Activated CD4-positive, alpha-beta T cell treated with anti-CD3 and anti-CD28 coated beads, Interleukin-2, amount 10 ng/mL, durations not matched to agents 24 days and 14 days (primary cell): ENCODE measurements at places on chromosomes 11 and 22. TPM values are rescaled to one million over a fixed set of nuclear protein-coding genes. Genes with fewer than 3 reads are reported as not detected.

The SCN3B gene
- not detected in 2 replicates for total RNA-seq

The DEFB131B gene
- total RNA-seq: not detected in 2 replicates

The RPUSD4 gene
- 48.6 and 51.1 TPM in 2 replicates for total RNA-seq

The NAALAD2 gene
- not detected in 2 replicates for total RNA-seq

The MYRF gene
- 1.1 and 1.2 TPM in 2 replicates for total RNA-seq

The NCAPD3 gene
- total RNA-seq: 108 and 111 TPM in 2 replicates

The UBASH3B gene
- 10.9 and 14.8 TPM in 2 replicates for total RNA-seq

The BACE1 gene
- 0.33 and 0.40 TPM in 2 replicates for total RNA-seq

The TTC12 gene
- 5.3 and 9.2 TPM in 2 replicates for total RNA-seq

GRCh38 chr11:33110083-33110482 is 51.2 kb downstream of the CSTF3 start:
- no peaks in the 10 kb centered on the region for H3K4me1 ChIP-seq
- no peak for DNase-seq
- peaks cover 7% of the 10 kb centered on the region for H3K36me3 ChIP-seq
- no peak overlapping the region for H3K27ac ChIP-seq
- H3K4me3 ChIP-seq: no peak overlapping the region
- no peaks in the 10 kb centered on the region for H3K27me3 ChIP-seq

DNA sequence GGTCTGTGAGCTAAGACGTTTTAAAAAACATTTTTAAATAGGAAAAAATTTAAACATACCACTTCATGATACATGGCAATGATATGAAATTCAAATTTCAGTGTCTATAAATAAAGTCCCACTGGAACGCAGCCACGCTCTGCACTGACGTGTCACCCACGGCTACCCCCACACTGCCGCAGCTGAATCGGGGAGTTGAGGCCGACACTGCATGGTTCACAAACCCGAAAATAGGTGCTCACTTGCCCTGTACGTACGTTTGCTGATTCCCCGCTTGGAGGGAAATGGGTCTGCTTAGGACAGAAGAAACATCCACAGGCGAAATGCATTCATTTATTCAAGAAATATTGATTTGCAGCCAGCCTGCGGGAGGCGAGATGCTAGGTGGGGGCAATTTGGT is 1342.3 kb downstream of the TBC1D22A start:
- peaks cover 26% of the 10 kb centered on the region for H3K27me3 ChIP-seq
- H3K4me1 ChIP-seq: peaks cover 12% of the 10 kb centered on the region
- DNase-seq: peak; percentile 34
- H3K27ac ChIP-seq: no peak overlapping the region

DNA sequence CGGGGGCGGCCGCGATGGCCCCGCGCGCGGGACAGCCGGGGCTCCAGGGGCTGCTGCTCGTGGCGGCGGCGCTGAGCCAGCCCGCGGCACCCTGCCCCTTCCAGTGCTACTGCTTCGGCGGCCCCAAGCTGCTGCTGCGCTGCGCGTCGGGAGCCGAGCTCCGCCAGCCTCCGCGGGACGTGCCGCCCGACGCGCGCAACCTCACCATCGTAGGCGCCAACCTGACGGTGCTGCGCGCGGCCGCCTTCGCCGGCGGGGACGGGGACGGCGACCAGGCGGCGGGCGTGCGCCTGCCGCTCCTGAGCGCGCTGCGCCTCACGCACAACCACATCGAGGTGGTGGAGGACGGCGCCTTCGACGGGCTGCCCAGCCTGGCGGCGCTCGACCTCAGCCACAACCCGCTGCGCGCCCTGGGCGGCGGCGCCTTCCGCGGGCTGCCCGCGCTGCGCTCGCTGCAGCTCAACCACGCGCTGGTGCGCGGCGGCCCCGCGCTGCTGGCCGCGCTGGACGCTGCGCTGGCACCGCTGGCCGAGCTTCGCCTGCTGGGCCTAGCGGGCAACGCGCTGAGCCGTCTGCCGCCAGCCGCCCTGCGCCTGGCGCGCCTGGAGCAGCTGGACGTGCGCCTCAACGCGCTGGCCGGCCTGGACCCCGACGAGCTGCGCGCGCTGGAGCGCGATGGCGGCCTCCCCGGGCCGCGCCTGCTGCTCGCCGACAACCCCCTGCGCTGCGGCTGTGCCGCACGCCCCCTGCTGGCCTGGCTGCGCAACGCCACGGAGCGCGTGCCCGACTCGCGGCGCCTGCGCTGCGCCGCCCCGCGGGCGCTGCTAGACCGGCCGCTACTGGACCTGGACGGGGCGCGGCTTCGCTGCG is 697 bp downstream of the TPBGL start:
- peaks cover 6% of the 10 kb centered on the region for H3K4me1 ChIP-seq
- H3K4me3 ChIP-seq: peak overlapping the region; percentile 79
- peaks cover 55% of the 10 kb centered on the region for H3K27me3 ChIP-seq

DNA sequence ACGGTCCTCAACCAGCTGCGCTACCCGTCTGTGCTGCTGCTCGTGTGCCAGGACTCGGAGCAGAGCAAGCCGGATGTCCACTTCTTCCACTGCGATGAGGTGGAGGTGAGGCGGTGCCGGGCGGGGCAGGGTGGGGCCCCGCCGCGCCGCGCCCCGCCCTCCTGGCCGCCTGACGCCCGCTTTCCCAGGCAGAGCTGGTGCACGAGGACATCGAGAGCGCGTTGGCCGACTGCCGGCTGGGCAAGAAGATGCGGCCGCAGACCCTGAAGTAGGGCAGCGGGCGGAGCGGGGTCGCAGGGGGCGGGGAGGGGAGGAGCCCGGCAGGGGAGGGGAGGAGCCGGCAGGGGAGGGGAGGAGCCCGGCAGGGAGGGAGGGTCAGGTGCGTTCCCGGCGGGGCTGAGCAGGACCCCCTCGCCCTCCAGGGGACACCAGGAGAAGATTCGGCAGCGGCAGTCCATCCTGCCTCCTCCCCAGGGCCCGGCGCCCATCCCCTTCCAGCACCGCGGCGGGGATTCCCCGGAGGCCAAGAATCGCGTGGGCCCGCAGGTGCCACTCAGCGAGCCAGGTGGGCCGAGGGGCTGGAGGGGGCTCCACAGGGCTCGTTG is 14.7 kb downstream of the EPS8L2 start:
- peak; percentile 75 for DNase-seq
- peak overlapping the region; percentile 53 for H3K4me3 ChIP-seq
- peaks cover 24% of the 10 kb centered on the region for H3K27me3 ChIP-seq
- no peaks in the 10 kb centered on the region for H3K36me3 ChIP-seq
- H3K4me1 ChIP-seq: peaks cover 11% of the 10 kb centered on the region

DNA sequence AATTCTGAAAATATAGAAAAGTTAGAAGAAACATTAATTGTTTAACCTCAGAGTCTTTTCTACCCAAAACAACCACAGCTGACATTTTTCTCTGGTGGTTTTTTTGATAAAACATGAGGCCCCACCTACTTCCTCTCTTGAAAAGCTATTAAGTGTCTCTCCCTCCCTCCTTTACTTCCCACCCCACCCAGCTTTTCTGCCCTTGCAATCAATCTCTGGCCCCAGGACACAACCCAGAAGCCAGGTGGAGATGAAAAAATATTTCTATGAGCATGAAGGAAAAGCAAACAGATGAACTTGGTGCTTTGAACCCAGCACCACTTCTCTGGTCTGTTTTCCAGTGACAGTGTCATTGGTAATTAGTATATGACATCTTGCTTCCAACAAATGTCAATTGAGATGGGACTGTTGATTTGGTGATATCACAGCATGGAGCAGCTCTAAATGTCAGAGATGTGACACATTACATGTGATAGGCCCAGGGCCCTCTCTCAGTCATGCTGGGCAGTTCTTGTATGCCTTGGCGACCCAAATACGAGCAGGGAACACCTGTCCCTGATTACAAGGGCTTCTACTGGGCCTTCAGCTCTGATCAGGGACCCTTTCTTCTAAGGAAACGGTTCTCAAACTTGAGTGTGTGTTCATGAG is 23.9 kb upstream of the TMPRSS13 start:
- peaks cover 60% of the 10 kb centered on the region for H3K4me1 ChIP-seq
- peak overlapping the region; percentile 71 for H3K4me3 ChIP-seq
- DNase-seq: peak; percentile 80
- no peaks in the 10 kb centered on the region for H3K27me3 ChIP-seq
- H3K27ac ChIP-seq: peak overlapping the region; percentile 85
- peaks cover 18% of the 10 kb centered on the region for H3K36me3 ChIP-seq

DNA sequence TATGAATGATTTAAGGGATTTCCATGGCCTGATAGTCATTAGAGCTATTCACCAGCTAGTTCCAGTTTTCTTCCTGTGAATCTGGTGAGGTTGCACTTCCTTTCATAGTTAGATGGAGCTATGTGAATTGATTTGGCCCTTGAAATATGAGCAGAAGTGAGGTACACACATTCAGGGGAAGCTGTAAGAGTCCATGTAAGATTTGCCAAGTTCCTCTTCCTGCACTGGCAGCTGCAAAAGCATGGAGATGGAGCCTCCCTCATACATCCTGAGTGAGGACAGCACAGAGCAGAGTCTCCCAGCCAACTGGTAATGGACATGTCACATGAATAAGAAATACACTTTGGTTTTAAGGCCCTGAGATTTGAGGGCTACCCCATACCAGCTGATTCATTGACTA is 111.7 kb downstream of the CD44 start:
- H3K27ac ChIP-seq: no peak overlapping the region
- H3K27me3 ChIP-seq: peaks cover 13% of the 10 kb centered on the region
- no peak for DNase-seq
- peaks cover 3% of the 10 kb centered on the region for H3K36me3 ChIP-seq
- peaks cover 12% of the 10 kb centered on the region for H3K4me1 ChIP-seq
- H3K4me3 ChIP-seq: no peak overlapping the region

GRCh38 chr11:131675121-131675888 is 304.9 kb downstream of the NTM start:
- no peaks in the 10 kb centered on the region for H3K36me3 ChIP-seq
- H3K4me3 ChIP-seq: no peak overlapping the region
- peaks cover 3% of the 10 kb centered on the region for H3K4me1 ChIP-seq

- no peak for DNase-seq
- H3K36me3 ChIP-seq: no peaks in the 10 kb centered on the region
- no peaks in the 10 kb centered on the region for H3K4me1 ChIP-seq
- no peak overlapping the region for H3K27ac ChIP-seq
- H3K4me3 ChIP-seq: no peak overlapping the region
These were observed 32.7 kb upstream of the ALX4 start for GRCh38 chr11:44342616-44343015.

GRCh38 chr11:119157063-119157462 is 8.2 kb downstream of the ABCG4 start:
- no peak overlapping the region for H3K4me3 ChIP-seq
- H3K27ac ChIP-seq: no peak overlapping the region
- H3K4me1 ChIP-seq: peaks cover 3% of the 10 kb centered on the region
- no peaks in the 10 kb centered on the region for H3K36me3 ChIP-seq
- H3K27me3 ChIP-seq: peaks cover 22% of the 10 kb centered on the region

DNA sequence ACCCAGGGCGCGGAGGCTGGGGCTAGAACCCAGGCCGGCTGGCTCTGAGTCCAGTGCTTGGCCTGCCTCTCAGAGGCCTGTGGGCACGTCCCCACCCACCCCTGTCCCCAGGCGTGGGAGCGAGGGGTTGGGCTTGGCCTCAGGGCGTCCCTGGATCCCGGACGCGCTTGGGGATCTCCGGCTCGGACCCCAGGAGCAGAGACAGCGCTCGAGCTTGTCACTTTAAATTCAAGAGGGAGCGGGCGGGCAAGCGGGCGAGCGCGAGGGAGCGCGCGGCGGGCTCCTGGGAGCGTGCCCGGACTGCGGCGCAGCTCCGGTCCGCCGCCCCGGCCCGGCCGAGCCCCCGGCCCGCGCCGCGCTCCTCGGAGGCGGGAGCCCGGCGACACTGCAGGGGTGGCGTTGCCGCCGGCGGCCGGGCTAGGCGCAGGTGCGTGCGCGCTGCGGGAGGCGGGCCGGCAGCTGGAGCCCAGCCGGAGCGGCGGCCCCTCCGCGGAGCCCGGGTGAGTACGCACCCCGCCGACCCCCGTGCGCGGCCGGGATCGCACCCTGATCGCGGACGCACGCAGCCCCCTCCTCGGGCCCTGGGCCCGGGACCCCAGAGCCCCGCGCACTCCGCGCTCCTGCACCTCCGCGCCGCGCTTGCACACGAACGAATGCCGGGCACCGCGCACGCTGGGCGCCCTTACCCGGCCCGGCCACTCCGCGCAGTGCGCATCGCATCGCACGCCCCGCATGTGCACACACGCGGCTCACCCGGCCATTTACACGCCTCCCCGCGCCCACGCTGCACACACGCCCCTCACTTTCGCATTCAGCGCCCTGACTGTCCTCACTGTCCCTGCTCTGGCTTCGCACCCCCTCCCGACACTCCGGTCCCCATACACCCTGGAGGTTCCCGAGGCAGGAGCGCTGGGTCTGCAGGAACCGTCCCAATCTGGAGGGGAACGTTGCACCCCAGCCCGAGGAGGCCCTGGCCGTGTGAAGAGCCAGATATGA is at the start of gene SYT12:
SYT12 (plus strand) TSS at position 174 of the 996 bp plus-strand sequence. CDS start 7,011 bp downstream, outside the sequence.
- no peak within 1 kb of the TSS for H3K27ac ChIP-seq
- H3K4me1 ChIP-seq: peaks cover 14% of the 10 kb centered on the region
- H3K4me3 ChIP-seq: peak within 1 kb of the TSS; percentile 53
- no peaks in the 10 kb centered on the region for H3K36me3 ChIP-seq
- peak; percentile 64 for DNase-seq

GRCh38 chr11:67058506-67058905 is 1.9 kb downstream of the RHOD start:
- peaks cover 8% of the 10 kb centered on the region for H3K4me1 ChIP-seq
- peaks cover 9% of the 10 kb centered on the region for H3K27me3 ChIP-seq
- H3K27ac ChIP-seq: no peak overlapping the region

DNA sequence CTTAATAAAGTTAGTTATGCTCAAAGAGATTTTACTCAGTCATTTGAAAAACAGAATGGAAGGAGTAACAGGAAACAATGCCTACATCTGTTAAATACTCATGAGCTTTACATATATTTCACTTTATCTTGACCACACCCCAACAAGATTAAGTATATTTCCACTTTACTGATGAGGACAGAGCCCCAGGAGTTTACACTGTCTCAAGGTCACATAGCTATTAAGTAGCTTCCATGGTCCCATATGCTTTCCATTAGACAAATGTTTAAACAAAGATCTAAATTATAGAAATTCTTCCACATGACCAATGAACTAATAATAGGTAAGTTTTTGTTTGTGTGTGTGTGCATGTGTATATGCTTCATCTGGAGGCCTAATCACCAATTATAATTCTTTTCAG is 30.2 kb downstream of the MRTFA start:
- DNase-seq: no peak
- no peak overlapping the region for H3K27ac ChIP-seq
- H3K36me3 ChIP-seq: peaks cover 3% of the 10 kb centered on the region
- no peaks in the 10 kb centered on the region for H3K27me3 ChIP-seq

DNA sequence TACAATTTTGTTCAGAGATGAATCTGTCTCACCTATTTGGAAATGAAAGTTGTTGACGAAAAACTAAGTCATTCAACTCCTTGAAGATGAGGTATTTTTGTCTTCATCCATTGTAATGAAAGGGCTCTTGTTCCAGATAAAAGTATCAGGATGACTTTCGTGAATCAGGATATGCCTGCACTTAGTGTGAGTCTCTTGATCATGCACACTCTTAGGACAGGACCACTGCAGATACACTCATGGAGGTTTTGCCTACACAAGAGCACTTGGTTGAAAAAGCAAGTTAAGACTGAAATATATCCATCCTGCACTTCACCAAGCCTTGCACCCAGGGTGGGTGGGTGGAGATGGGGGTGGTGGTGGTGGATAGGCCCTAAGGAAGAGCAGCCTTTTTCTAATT is 120.8 kb upstream of the MTMR2 start:
- peaks cover 9% of the 10 kb centered on the region for H3K4me1 ChIP-seq
- H3K27ac ChIP-seq: no peak overlapping the region
- H3K4me3 ChIP-seq: no peak overlapping the region
- peaks cover 10% of the 10 kb centered on the region for H3K36me3 ChIP-seq
- DNase-seq: no peak
- no peaks in the 10 kb centered on the region for H3K27me3 ChIP-seq

- no peak overlapping the region for H3K27ac ChIP-seq
- H3K36me3 ChIP-seq: no peaks in the 10 kb centered on the region
- no peak for DNase-seq
- H3K4me1 ChIP-seq: peaks cover 6% of the 10 kb centered on the region
- peaks cover 24% of the 10 kb centered on the region for H3K27me3 ChIP-seq
These were observed 4.0 kb upstream of the GPR83 start for GRCh38 chr11:94405062-94405833.
